ENCODE measurements at places on chromosomes 6 and 20.

GRCh38 chr6:111989743-111990142 lies 64.2 kb upstream of the CCN6 start:
- no peak for DNase-seq

DNA sequence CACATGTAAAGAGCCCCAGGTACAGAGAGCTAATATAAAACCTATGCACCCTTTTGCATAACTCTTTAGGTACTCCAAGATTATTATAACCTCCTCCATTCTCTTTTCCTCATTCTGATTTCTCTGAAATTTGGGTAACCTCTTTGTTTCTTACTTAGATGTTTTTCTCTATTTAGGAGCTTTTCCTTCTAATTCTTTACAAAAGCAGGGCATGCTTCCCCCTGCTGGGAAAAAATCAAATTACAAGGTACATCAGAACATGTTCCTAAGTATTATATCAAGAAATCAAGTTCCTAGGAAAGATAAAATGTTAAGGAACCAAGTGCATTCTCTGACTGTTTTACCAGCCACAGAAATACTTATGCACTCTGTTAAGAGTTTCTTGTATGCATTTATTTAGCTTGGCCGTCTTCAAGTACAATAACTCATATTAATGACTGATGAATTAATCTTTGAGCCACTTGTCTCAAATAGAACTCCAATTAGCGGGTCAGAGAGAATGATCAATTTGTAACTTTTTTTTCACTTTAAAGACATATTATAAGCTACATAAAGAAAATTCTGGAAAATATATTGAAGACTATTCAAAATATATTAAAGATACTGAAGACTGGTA lies 2.1 kb downstream of the KHDRBS2 start:
- DNase-seq = no peak

DNA sequence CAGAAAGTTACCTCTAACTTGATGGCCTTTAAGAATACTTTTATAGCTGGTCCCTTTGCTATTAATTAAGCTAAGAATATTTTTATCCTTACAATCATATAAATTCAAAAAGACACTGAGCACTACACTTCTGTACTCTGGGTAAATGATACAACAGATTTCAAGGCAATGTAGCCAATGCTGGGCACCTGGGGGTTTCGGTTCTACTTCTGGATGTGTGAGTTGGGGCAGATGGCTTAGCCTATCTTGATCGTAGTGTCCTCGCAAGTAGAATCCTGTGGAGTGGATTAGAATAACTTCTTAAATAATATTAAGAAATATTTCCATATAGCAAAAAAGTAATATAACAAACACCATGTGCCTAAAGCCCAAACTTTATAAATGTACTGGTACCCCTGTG lies 96.9 kb upstream of the NT5E start:
- DNase-seq = no peak

GRCh38 chr6:14275493-14275851 lies 157.9 kb downstream of the CD83 start:
- no peak for DNase-seq

DNA sequence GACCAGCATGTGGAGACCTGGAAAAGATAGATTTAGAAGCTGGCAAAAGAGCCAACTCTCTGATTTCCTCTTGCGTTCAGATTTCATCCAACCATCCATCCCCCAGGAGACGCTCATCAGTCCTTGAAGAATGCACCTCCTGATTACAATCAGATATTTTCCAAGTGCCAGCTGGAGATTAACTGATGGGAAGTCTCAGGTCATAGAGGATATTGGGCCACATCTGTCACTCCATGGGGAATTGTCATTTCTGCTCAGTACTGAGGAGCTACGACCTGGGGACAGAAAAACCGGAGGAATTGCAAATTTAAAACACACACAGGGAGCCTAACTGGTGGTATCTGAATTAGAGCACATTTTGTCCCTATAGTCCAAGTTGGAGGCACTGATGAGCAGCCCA lies 496.2 kb upstream of the SULF2 start:
- no peak for DNase-seq

All from activated gamma-delta T cell treated with anti-CD3 and anti-CD28 coated beads, Interleukin-2, amount 50 U/mL, for 16 hours (primary cell).